Bronchial smooth muscle cell (primary cell): ENCODE measurements at places on chromosomes 11 and 22. TPM values are rescaled to one million over a fixed set of nuclear protein-coding genes. Genes with fewer than 3 reads are reported as not detected.

The OR52N4 gene
- 0.17 TPM in 1 of 2 replicates, not detected in the other for total RNA-seq

The MS4A3 gene
- total RNA-seq: not detected in 2 replicates

The VWCE gene
- total RNA-seq: 3.6 and 14.9 TPM in 2 replicates

The VSTM5 gene
- total RNA-seq: under 0.01 and 0.63 TPM in 2 replicates

The IL10RA gene
- 0.26 TPM in 1 of 2 replicates, not detected in the other for total RNA-seq

The TYR gene
- total RNA-seq: not detected in 2 replicates

The SYT13 gene
- not detected in 2 replicates for total RNA-seq

The FOLH1 gene
- not detected in 2 replicates for total RNA-seq

The ARFIP2 gene
- 40.8 and 48.5 TPM in 2 replicates for total RNA-seq

The CSNK2A3 gene
- 0.47 and 0.86 TPM in 2 replicates for total RNA-seq

The ZNF70 gene
- total RNA-seq: 1.6 and 2.0 TPM in 2 replicates

The ACRV1 gene
- total RNA-seq: not detected in 2 replicates

The FZD4 gene
- total RNA-seq: 30.6 and 33.6 TPM in 2 replicates

The FAM83F gene
- total RNA-seq: under 0.01 TPM in 1 of 2 replicates, not detected in the other

The CRYBA4 gene
- not detected in 2 replicates for total RNA-seq
